ENCODE measurements at places on chromosomes 4 and X. TPM values are rescaled to one million over a fixed set of nuclear protein-coding genes. Genes with fewer than 3 reads are reported as not detected.

DNA sequence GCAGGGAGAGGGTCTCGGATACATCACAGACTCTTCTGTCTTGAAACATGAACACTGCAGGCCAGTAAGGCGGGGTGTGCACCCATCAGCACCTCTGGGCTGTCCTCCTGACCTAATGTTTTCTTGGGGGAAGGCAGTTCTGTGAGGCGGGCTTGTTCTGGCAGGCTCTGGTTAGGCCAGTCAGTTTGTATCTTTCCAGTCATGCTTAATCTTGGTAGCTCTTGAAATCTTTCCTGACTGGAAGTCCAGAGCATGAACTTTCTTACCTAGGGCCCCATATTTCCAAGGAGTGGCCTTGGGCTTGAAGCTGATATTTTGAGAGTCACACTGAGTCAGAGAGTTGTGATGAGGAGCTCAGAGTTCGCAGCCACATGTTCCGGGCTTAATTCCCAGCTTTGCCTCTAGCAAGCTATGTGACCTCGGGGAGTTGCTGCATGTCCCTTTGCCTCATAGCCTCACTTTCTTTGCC, 54.2 kb upstream of the RASSF6 start:
- DNase-seq = no peak

DNA sequence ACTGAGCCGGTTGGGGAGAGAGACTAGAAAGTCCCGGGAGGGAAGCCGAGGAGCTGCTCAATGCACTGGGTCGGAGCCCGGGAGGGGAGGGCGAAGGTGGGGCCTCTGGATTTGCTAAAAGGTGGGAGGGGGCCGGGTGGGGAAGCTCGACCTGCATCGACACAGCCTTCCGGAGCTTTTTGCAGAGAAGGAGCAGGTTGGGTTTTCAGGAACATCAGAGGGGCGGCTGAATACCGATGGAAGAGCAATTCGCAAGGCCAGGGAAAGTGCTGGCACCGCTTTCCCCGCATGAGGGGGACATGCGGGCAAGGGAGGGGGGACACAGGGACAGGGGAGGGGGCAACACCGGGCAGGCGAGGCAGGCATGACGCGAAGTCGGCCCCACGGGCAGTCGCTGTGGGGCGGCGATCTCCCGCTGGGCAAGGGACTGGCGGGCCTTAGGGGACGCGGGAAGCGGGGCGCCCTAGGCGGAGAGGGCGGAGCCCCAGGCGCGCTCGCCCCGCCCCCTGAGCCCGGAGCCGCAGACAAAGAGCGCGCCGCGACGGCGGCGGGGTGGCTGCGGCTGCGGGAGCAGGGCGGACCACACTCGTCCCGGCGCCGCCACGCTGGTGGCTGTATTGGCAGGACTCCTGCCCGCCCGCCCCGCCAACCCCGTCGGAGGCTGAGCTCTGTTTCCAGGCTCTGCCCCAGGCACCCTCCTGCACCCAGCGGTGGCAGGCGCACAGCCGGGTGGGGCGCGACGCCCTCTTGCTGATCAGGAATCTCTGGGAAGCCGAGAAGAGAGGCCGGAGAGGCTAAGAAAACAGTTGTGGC, 11.6 kb downstream of the PDZD4 start:
- DNase-seq = peak; percentile 50

GRCh38 chr4:67575232-67576058, 16.9 kb downstream of the STAP1 start:
- DNase-seq = peak; percentile 6

The TMPRSS11A gene
- 9.2 TPM for total RNA-seq

DNA sequence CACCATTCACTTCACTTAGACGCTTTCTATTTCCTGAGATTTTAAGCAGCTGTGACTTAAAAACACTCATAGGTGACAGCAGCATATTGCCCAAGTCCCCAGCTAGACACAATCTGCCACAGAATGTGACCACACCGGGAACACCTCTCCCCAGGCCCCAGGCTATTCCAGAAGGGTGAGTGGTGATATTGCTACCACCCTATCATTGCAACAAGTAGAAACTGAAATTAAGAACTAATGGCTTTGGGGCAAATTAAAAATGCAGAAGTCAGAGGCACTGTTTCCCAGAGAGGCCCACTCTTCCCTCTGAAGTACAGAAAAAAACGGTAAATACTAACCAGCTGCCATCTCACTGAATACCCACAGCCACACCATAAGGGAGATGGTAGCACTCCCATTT, 35.0 kb downstream of the QDPR start:
- no peak for DNase-seq

DNA sequence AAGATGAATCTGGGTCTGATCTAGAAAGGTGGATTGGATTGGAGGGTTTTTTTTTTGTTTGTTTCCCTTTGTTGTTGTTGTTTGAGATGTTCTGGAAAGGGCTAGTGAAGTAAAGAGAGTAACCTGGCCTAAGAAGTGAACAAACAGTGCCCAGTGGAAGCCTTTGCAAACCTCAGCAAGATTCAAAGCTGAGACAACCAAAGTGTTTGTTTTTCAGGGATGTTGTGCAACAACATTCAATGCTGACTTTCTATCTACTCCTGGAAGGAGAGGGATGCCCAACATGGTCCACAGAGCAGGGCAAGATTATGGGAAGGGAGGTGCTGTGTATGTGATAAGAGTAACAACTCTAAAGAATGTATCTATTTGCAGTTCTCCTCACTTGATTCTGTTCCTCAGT, 11.3 kb downstream of the BEX1 start:
- no peak for DNase-seq

GRCh38 chrX:24025741-24026403, 1.1 kb downstream of the KLHL15 start:
- peak; percentile 76 for DNase-seq

GRCh38 chrX:111876646-111877045, 665 bp downstream of the TRPC5OS start:
- no peak for DNase-seq

GRCh38 chr4:7766086-7766485, 173.6 kb downstream of the AFAP1 start:
- DNase-seq = no peak

The JAKMIP1 gene
- total RNA-seq = not detected

DNA sequence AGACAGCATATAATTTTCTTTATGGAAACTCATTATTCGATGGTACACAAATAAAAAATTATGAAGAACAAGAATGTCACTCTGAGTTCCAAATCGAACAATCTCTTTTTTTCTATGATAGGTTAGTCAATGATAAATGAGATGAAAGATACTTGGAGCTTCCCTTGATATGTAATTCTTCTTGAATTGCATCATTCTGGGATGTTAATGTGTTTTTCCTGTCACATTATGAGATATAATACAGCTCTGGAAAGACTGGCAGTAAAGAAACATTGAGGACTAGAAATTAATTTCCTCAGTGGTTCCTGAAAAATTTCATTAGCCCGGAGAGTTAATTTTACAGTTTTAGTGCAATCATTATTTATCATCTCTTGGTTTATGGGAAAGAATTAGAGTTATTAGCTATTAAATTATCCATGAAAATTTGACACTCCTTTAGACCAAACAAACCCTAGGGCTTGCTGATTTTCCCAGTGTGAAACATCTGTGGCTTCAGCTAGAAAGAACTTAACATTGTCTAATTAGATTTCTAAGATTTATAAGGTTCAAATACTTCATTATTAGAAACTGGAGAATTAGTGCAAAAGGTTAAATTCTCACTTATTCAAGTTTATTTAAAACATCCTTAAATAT, 1546.6 kb upstream of the TENM3 start:
- no peak for DNase-seq

The MAP3K15 gene
- 0.41 TPM for total RNA-seq

The XK gene
- 14.3 TPM for total RNA-seq

DNA sequence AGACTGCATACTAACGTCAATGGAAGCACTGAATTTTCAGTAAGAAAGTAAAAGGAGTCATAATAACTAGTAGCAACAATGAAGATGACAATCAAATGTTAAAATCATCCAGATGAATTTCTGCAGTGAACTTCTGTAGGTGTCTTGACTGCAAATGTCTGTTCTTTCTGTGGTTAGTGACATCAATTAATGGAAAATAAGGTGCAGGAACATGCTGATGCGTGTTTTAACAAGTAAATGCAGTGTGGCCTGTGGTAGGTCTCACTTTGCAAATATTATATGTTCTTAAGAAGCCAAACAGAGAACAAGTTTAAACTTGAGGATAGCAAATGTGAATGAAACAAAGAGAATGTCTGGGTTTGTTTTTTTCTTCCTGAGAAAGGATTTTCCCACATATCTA, 2.6 kb upstream of the DTHD1 start:
- peak; percentile 16 for DNase-seq

- DNase-seq = no peak
Measured at GRCh38 chr4:138092060-138092459, 150.1 kb downstream of the SLC7A11 start.

GRCh38 chrX:129544780-129545179, 4.7 kb downstream of the OCRL start:
- DNase-seq = no peak

DNA sequence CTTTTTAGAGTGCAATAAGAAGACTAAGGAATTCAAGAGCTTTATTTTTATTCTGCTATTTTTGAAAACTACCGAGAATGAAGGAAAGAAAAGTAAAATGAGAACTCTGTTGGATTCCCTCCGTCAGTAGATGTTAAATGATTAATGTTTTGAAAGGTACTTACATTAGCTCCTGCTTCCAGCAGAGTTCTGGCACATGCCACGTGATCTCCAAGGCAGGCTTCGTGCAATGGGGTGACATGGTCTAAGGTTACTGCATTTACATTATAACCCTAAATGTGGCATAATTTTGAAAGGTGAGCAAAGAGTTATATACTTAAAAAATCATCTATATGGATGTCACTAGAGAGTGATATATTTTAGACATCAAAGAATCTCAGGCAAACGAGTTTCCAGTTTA, 26.8 kb upstream of the SPATA4 start:
- no peak for DNase-seq

DNA sequence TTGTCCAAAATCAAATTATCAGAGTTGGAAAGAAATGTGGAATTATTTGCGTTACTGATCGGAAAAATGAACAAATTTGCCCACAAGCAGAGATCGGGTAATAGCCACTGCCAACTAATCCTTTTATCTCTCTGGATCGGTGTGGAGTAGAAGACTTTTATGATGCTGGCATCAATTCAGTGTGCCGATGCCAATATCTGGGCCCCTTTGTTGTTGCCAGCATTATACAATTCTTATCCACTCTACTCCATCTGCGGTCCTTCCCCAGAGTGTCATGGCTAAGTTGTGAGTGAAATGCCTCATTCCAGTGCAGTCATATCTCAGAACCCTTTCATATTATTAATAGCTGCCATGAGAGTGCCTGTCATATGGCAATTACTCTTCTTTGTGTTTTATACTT, 660.2 kb downstream of the ADGRL3 start:
- no peak for DNase-seq

GRCh38 chr4:174404677-174405076, 117.6 kb downstream of the HPGD start:
- DNase-seq = no peak

The NDST4 gene
- 1.3 TPM for total RNA-seq

DNA sequence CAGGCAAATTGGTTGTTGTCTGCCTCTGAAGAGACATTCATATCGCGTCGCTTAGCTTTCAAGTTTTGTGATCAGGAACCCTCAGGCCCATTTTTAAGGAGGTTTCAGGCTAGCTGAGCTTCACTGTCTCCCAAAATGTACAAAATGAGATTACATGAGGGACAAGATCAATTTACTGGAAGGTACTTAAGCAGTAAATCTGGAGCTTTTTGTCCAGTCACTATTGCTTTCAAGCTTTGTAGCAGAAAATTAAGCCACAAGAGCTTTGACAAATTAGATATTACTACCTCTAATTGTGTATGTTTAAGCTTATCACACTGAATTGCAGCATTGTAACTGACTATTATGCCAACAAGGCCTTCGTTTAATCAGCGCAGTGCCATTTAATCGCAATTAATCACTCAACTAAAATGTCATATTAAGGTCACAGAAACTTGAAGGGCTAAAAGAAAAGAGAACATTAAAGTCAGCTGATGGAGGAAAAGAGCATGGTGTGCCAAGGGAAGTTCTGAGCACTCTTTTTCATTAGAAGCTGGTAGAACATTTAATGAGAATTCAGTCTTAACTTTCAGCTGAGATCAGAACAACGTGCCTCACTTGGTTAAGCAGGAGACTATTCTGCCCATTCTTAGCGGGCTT, 353.0 kb downstream of the FBXO8 start:
- no peak for DNase-seq

The ADAM29 gene
- not detected for total RNA-seq

The LAGE3 gene
- total RNA-seq = 23.8 TPM

DNA sequence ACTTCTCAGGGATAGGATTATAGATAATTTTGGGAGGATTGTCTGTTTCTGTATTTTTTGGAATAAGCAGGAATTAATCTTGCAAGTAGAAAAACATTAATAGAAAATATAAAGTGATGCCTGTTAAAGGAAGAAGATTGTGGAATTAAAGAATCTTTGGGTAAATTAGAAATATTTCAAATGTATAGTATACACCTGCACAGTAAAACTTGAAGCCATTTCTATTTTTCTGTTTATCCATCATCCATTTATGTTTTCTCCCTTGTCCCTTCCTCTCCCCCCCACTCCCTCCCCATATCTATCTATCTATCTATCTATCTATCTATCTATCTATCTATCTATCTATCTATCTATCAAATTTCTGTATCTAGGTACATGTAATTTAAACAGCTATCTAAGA, 46.9 kb upstream of the GEMIN8 start:
- no peak for DNase-seq

GRCh38 chrX:8306291-8306925, 135.3 kb upstream of the VCX2 start:
- peak; percentile 0 for DNase-seq

GRCh38 chrX:30373479-30373878, 64.3 kb upstream of the NR0B1 start:
- DNase-seq = no peak

DNA sequence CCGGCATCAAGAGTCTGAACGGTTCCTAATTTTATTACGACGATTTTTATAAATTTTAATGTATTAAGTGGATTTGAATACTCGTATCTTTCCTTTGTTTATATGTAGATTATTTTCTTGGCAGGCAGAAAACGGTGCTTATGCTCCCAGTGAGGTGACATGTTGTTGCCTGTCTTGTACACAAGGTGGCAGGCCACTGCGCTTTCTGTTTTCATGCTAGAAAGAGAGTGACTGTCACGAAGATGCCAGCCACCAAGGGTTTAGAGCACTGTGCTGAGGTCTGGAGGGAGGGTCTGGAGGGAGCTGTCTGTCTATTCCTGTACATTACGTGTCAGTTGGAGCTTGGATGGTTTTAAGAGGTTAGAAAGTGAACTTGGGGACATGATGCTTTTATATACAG, 87.7 kb downstream of the SHROOM2 start:
- DNase-seq = peak; percentile 34

GRCh38 chrX:47748576-47748975, 88.1 kb upstream of the ZNF81 start:
- DNase-seq = peak; percentile 18

The XG gene
- 6.4 TPM for total RNA-seq

DNA sequence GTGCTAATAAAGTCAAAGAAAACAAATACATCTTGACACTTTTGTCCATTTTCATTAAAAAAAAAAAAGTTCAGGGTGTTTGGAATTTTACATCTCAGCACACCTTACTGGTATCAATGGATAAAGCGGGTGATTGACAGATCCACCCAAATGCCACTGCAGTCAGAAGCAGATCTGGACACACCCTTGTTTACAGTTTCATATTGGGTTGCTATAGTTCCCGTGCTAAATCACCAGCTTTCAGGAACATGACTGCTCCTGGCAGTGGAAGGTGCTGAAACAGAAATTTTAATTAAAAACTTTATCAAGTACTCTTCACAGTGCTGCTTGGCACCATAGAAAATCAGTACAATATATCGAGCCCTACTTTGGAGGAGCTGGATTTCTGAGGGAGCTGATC, 116.3 kb downstream of the STOX2 start:
- DNase-seq = peak; percentile 54
